ENCODE measurements at places on chromosomes 3 and 15.

DNA sequence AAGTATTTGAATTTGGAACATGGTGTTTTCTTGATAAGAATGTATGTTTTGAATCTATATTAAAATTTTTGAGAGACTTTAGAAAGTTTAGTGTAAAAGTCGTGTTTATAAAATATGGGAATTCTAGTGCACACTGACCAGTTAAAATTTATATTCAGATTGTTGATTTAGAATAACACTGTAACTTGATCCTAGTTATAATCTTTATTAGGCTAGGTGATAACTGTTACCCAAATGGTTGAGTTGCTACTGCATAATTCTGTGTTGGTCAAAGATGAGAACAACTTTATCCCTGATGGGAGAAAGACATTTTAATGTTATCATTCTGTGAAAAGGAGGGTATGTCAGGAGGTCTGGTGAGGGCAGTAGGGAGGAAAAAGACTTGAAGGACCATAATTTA is 249.3 kb downstream of the UBE2E2 start:
- no peak for DNase-seq
- no peaks in the 10 kb centered on the region for H3K27me3 ChIP-seq
- H3K4me1 ChIP-seq: peaks cover 3% of the 10 kb centered on the region
- H3K4me3 ChIP-seq: no peak overlapping the region

DNA sequence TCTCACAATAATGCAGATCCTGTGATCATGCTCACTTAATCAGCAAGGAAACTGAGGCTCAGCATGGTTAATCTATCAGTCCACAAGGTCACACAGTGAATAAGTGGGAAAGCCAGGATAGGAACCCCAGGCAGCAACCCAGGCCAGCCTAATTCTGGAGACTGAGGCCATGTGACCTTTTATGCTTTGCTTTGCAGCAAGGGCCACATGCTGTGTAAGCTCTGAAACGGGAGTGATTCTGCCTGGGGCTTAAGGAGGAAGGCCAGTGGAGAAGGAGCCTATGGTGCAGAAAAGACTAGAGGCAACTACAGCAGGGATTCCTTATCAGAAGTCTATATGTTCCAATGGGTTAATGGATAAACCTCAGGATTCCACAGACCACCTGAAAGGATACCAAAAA is 157.6 kb upstream of the PPP2R3A start:
- H3K36me3 ChIP-seq: no peaks in the 10 kb centered on the region
- no peak overlapping the region for H3K4me3 ChIP-seq
- H3K27me3 ChIP-seq: no peaks in the 10 kb centered on the region
- H3K27ac ChIP-seq: no peak overlapping the region
- no peak for DNase-seq

- no peak for DNase-seq
- H3K27ac ChIP-seq: no peak overlapping the region
- no peaks in the 10 kb centered on the region for H3K27me3 ChIP-seq
- no peak overlapping the region for H3K4me3 ChIP-seq
- peaks cover 1% of the 10 kb centered on the region for H3K4me1 ChIP-seq
- H3K36me3 ChIP-seq: peaks cover 64% of the 10 kb centered on the region
These were observed 6.4 kb downstream of the WDR5B start for GRCh38 chr3:122409446-122409845.

DNA sequence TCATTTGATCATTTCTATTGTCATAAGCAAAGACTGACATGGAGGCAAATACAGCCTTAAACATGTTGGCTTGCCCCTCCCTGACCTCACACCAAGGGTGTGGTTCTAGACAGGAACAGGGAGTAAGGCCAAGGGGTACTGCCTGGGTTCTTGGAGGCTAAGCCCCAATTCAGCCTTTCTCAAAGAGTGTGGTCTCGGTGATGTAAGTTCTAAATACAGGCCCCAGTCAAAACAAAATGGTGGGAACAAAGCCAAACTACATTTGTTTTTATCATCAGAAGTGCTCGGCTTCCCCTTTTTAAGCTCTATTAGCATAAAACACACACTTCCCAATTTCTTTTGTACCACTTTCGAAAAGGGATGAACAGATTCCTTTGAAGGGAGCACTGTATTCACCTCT is 129.5 kb downstream of the ATP8B4 start:
- no peak overlapping the region for H3K27ac ChIP-seq
- no peak overlapping the region for H3K4me3 ChIP-seq
- DNase-seq: no peak
- H3K4me1 ChIP-seq: no peaks in the 10 kb centered on the region

- no peaks in the 10 kb centered on the region for H3K27me3 ChIP-seq
- no peaks in the 10 kb centered on the region for H3K36me3 ChIP-seq
- DNase-seq: no peak
- no peak overlapping the region for H3K27ac ChIP-seq
- no peaks in the 10 kb centered on the region for H3K4me1 ChIP-seq
These were observed 427.5 kb downstream of the CHL1 start for GRCh38 chr3:623914-624545.

- H3K36me3 ChIP-seq: no peaks in the 10 kb centered on the region
- H3K27ac ChIP-seq: no peak overlapping the region
- no peak overlapping the region for H3K4me3 ChIP-seq
- peaks cover 3% of the 10 kb centered on the region for H3K4me1 ChIP-seq
- no peak for DNase-seq
These were observed 94.8 kb downstream of the CPN2 start for GRCh38 chr3:194256040-194256945.

- H3K4me3 ChIP-seq: no peak overlapping the region
- H3K4me1 ChIP-seq: peaks cover 3% of the 10 kb centered on the region
- no peak overlapping the region for H3K27ac ChIP-seq
- no peaks in the 10 kb centered on the region for H3K27me3 ChIP-seq
- H3K36me3 ChIP-seq: no peaks in the 10 kb centered on the region
These were observed 65.6 kb upstream of the C15orf39 start for GRCh38 chr15:75136118-75136517.

DNA sequence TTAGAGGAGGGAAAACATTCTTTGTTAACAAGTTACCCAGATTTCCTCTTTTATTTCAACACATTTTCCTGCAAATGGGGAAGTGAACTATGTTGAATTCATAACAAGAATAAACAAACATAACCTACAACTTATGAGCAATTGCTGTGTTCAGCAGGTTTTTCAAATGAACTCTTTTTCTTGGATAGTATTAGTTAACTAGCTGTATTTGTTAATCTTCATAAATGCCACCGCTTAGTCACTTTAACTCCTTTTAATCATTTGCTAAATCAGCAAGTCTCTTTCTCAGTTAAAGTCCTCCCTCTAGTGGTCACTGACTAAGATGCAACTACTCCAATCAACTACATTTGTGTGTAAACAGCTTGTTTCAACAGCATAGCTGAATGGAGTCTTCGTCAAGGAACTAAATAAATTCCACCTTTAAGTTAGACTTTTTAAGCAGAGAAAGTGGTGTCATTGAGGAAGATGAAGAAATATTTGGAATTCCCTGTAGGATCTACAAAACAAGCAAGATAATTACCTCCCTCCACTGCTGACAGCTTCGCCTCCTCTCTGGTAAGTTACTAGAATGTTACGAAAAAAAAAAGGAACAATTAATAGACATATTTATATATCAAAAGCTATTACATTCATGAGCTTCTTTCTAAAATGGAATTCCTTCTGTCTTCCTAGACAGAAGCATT is 1122.0 kb downstream of the ROBO1 start:
- no peaks in the 10 kb centered on the region for H3K27me3 ChIP-seq
- no peaks in the 10 kb centered on the region for H3K36me3 ChIP-seq
- peaks cover 4% of the 10 kb centered on the region for H3K4me1 ChIP-seq
- H3K27ac ChIP-seq: no peak overlapping the region

GRCh38 chr3:71060536-71060935 is 523.0 kb downstream of the FOXP1 start:
- DNase-seq: no peak
- peaks cover 8% of the 10 kb centered on the region for H3K4me1 ChIP-seq
- no peak overlapping the region for H3K27ac ChIP-seq
- peaks cover under 1% of the 10 kb centered on the region for H3K36me3 ChIP-seq
- no peaks in the 10 kb centered on the region for H3K27me3 ChIP-seq

- no peaks in the 10 kb centered on the region for H3K27me3 ChIP-seq
- DNase-seq: no peak
- H3K4me3 ChIP-seq: no peak overlapping the region
- no peak overlapping the region for H3K27ac ChIP-seq
These were observed 205.9 kb downstream of the MBNL1 start for GRCh38 chr3:152474585-152474984.

DNA sequence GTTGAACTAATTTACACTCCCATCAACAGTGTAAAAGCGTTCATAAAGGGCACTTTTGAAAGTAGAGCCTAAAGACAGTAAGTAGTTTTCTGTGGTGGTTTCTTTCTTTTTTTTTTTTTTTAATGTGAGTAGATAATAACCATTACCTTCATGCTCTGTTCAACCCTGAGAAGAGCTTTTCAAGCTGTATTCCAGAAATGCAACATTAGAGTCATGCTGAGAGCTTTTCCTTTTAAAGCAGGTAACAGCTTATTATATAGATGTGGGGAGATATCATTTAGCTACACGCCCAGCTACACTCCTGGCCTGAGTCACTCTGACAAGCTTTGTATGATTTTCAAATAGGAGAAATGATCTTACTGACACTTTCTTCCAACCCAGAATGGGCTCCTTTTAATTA is 96.2 kb upstream of the ARHGEF26 start:
- H3K27me3 ChIP-seq: no peaks in the 10 kb centered on the region
- H3K4me1 ChIP-seq: no peaks in the 10 kb centered on the region
- H3K36me3 ChIP-seq: no peaks in the 10 kb centered on the region
- H3K27ac ChIP-seq: no peak overlapping the region
- H3K4me3 ChIP-seq: no peak overlapping the region
- DNase-seq: no peak

Measured in neuronal stem cell (in vitro differentiated cells).